ENCODE measurements at places on chromosomes 16 and 17.

- DNase-seq: no peak
These were observed 38.9 kb downstream of the ZNF207 start for GRCh38 chr17:32388613-32389459.

DNA sequence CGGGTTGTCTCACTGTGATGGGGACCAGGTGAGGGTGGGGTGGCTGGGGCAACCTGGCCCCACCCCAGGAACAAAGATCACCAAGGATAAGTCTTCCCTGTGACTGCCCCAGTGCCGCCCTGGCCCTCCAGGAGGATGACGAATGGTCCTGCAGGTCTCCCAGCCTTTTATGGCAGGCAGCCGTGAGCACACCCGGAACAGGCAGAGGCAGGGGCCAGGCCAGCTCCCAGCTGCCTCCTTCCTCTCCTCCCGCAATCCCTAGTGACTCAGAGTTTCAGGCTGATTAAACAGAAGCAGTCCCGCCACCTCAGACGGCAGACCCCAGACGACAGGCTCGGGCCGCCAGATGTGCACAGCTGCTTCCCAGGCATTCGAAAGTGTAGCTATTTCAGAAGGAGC is 13.3 kb downstream of the JUP start:
- peak; percentile 88 for DNase-seq

DNA sequence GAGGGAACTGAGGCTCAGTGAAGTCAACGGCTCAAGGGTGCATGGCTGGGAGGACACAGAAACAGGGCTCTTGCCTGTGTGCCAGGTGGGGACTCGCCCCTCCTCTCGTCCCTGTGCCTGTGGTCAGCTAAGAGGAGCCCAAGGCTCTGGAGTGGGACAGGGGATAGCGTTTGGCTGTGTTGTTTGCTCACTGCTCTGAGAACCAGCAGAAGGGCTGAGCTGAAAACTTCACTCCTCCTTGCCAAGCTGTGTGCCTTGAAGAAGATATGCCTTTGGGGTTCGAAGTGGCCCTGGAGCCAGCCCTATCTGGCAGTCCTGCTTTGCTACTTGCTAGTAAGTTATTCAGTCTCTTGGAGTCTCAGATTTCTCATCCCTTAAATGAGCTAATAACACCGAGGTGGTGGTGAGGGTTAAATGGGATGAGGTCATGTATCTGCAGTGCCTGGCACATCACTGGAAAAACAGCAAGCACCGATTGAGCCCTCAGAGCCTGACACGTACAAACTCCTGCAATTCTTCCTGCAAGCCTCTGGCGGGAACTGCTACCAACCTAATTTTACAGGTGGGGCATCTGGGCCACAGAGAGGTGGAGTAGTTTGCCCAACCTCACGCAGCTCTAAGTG is 17.7 kb downstream of the FOXL1 start:
- no peak for DNase-seq

DNA sequence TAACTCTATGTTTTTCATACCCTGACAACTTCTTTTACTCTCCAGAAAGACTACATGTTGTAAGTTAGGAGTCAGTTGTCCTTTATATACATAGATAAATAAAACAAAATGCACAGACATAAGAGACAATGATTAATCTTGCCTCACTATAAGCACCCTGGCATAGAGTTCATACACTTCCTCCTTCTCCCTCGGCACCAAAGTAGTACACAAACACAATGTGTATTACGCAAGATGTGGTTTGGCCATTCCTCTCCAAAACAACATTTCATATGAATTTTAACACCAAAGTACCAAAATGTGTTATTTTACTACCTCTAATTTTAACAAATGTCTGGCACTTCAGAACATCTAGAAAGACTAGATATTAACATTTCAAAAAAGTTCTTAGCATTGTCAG is 17.2 kb upstream of the SLFN11 start:
- no peak for DNase-seq

- no peak for DNase-seq
These were observed 663.5 kb upstream of the SALL1 start for GRCh38 chr16:51814617-51815016.

GRCh38 chr17:31888124-31888523 is 13.4 kb downstream of the UTP6 start:
- no peak for DNase-seq

- DNase-seq: no peak
These were observed 211.7 kb upstream of the CHMP6 start for GRCh38 chr17:80779961-80780380.

DNA sequence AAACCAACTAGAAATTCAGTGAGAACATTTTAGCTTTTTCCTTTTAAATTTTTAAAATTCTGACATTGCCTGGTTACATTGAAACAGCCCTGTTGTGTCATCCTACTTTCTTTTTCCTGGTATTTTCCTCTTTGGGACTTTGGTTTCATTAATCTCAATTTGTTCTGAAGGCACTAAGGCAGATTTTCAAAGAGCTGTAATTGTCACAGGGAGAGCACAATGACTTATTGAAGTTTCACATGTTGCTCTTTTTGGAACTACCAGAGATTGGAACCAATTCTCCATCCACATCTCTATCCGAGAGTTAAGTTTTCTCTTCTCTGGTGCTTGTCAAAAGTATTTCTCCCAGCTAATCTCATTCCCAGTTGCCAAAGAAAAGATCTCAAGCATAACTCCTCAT is 144.7 kb upstream of the TBX2 start:
- no peak for DNase-seq

DNA sequence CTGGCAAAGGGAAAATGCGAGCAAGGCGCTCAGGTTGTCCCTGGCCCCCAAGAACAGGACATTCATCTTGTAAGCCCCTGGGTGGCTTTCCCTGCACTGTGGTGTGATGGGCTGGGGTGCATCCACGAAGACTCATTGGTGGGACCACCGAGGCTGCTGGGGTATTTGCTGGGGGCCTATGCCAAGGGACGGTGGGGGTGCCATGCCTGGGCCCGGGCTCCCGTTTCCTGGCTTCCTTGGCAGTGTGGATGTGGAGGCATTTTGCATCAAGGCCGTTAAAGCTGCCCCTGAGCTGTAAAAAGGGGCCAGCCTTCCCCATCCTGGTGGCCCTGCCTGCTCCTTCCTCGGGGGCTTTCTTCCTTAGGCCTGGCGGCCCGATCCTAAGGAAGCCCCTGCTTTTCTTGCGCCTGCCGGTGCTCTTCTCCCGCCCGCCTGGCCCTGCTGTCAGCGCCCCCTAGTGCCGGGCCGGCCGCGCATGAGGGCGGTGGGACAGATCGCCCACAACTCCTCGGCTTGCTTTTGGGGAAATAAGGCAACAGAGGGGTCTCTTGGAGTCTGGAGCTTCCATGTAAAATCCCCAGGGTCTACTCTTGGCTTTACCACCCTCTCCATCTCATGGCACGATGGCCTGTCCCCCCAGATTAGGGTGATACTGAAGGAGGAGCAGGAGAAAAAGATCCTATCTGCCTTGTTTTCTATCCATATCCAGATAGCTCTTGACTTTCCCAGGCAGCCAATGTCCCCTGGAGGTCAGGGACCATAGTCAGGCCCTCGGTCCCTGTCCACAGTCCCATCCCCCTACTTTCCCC is 9.8 kb upstream of the TBX2 start:
- peak; percentile 85 for DNase-seq

DNA sequence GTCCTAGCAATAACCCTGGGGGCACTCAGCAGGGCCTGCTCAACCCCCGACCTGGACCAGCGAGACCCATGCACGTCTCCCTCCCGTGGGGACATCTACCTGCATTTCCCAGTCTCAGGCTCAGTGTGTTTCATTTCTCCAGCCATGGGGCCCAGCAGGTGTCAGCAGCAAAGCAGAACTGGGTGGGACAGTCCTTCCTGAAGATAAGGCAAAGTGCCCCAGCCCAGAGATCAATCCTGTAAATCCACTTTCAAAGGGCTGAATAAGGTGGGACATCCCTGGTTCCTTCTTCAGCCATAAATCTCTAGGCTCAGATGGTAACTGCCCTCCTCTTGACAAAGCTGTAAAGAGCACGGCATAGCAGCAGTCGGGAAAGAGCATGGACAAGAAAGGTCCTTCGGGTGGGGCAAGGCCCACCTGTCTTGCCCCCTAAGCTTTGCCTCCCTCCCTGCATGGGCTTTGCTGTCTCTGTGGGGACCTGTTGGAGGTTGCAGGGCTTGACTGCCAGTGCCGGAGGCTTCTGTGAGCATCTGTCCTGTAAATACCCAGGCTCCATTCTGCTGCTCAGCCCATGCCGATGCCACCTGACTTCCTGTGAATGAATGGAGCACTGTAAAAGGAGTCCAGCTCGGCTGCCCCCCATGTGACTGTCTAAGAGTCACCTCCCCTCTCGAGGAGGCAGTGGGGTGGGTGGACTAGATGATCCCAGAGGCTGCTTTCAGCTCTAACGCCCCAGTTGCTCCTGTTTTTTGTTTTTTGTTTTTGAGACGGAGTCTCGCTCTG is 84.8 kb upstream of the TBC1D3K start:
- DNase-seq: no peak

DNA sequence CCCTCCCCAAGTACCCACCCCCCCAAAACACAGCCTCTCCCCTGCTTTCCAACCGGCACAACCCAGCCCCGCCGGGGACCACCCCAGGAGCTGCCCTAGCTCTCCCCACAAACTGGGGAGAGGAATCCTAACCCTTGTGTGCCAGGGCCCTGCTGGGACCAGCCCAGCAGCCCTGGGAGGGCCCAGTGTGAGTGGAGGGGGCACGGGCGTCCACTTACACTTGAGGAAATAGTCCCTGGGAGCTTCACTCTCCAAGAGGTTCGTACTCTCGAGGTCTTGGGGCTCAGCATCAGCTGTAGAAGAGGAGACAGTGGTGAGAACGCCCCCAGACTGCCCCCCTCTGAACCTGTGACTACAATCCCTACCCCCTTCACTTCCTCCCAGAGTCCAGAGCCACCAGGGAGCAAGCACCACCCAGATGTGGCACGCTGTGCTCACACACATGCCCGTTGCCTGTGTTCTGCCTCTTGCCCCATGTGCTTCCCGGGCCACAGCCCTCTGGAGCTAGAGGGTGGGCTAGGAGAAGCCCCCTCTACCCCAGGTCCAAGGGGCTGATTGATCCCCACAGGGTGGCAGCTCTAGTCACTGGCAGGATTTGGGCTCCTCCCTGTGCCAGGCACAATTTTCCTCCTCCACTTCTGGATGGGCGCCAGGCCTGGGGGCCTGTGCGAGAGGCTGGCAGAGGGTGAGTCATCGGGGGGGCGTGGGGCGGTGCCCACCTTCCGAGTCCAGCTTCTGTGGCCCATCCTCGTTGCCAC is 3.0 kb downstream of the TRIM47 start:
- no peak for DNase-seq

DNA sequence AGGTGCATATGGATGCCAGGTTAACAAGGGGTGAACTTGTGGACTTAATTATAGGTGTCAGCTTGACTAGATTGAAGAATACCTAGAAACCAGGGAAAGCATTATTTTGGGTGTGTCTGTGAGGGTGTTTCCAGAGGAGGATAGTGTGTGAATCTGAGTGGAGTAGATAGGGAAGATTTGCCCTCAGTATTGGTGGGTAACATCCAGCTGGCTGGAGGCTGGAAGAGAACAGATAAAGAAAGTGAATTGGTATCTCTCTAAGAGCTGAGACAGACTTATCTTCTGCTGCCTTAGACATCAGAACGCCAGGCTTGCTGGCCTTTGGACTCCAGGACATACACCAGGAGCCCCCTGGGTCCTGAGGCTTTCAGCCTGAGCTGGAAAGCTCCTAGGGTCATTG is 75.2 kb downstream of the CDRT15 start:
- no peak for DNase-seq

GRCh38 chr17:10029129-10029528 is 124.1 kb upstream of the RCVRN start:
- no peak for DNase-seq

DNA sequence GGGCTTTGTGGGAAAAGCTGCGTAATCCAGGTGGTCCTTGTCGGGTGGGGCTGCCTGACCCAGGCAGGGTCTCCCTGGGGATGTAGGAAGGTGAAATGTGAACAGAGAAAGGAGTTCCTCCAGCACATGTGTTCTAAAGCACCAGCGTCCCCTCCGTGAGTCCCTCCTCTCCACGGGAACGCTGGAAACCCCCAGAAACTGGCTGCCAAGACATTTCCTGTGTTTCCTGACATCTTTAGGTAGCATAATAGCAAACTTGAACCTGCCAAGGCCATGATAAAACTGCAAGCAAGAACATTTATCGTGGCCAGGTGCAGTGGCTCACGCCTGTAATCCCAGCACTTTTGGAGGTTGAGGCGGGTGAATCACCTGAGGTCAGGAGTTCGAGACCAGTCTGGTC is 12.6 kb upstream of the PYDC1 start:
- no peak for DNase-seq

GRCh38 chr16:64545768-64546167 is 576.1 kb downstream of the CDH11 start:
- no peak for DNase-seq

DNA sequence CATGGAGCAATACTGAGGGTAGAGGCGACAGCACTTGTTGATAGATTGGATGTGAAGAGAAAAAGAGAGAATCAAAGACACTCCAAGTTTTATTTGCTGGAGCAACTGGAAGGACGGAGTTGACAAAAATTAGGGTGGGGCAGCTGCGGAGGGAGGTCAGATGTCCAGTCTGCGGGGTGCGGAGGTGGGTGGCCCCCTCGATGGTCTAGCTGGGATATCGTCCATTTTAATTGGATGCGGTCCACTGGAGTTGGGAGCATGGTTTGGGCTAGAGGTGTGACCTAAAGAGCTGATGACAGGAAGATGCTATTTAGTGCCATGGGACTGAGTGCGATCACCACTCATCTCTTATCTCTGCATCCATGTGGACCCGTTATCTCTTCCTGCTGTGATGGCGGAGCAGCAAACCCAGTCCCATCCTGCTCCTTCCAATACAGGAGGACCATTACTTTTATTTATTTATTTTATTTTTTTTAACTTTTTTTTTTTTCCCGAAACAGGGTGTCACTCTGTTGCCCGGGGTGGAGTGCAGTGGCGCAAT is 48.3 kb upstream of the CBX4 start:
- DNase-seq: no peak

DNA sequence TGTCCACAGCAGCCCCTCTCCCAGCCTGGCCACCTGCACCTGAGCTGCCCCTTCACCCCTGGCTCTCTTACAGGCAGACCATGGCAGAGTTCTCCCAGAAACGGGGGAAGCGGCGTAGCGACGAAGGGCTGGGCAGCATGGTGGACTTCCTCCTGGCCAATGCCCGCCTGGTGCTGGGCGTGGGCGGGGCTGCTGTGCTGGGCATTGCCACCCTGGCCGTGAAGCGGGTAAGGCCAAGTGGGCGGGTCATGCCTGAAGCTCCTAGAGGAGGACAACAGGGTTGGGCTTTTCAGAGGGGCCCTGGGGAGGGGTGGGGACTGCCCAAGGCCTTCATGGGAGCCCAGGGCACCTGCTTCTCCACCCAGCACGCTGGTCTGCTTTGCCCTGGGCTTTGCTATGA is 2.2 kb downstream of the MIEF2 start:
- DNase-seq: no peak

DNA sequence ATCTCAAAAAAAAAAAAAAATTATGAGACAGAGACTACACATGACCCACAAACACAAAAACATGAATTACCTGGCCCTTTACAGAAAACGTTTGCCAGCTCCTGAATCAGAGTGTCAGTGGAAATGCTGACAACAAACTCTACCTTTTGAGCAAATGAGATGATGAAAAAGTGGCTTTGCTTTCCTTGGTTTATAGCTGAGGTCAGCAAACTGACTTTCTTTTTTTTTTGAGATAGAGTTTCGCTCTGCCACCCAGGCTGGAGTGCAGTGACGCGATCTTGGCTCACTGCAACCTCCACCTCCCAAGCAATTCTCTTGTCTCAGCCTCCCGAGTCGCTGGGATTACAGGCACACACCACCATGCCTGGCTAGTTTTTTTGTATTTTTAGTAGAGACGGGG is 46.3 kb downstream of the ZCCHC14 start:
- no peak for DNase-seq
